ENCODE measurements at places on chromosomes 2 and 18.

GRCh38 chr2:191804766-191805165 is 42.1 kb downstream of the CAVIN2 start:
- no peak for DNase-seq

GRCh38 chr2:228613133-228613850 is 431.8 kb upstream of the SPHKAP start:
- DNase-seq: no peak

GRCh38 chr2:232377841-232378734 is 463 bp upstream of the ALPP start:
- DNase-seq: no peak

GRCh38 chr18:22221350-22221749 is 52.0 kb downstream of the GATA6 start:
- DNase-seq: no peak

GRCh38 chr18:48991676-48992075 is 40.9 kb upstream of the SMAD7 start:
- DNase-seq: no peak

DNA sequence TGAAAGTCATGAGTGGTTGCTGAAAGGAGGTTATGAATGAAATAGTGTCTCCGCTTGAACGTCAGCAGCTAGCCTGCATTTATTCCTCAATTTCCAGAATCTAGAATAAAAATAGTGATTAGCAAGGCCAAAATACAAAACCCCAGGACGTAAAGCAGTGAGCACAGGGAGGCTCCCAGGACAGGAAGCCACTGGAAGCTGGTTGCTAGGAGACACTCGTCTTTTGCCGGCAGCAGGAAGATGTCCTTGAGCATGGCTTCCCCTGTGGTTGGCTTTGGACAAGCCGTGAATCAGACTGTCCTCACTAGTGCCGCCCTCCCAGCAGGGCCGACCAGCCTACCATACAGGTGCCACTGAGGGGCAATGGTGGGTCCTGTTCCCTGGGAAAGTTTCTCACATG is 374.4 kb downstream of the MTX2 start:
- DNase-seq: no peak

DNA sequence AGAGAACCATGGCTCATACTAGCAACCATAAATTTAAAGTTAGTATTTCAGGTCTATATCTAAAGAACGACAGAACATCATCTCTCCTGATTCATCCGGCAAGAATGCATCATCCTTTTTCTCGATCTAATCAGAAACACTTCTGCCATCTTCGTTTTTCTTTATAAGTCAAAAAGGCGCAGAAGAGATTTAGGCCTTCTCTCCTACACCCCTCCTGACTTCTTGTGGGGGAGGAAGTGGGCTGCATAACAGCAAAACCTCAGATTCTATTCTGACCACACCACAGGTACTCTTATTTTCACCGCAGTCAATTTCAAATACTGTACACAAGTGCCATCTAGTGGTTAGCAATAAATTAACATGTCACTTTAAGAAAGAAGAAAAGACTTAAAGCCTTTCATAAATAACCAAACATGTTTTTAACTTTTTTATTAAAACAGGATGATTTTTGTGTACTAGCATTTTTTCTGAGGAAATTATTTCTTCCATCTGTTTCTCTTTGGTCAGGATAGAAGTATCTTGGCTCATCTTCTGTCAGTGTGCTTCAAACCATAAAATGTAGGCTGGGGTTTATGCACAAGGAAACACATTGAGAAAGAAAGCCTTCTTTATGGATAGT is 48.4 kb upstream of the PIK3C3 start:
- peak; percentile 11 for DNase-seq

GRCh38 chr2:134327367-134327766 is 73.5 kb downstream of the MGAT5 start:
- DNase-seq: no peak

GRCh38 chr2:11163439-11164317 is 8.4 kb downstream of the SLC66A3 start:
- DNase-seq: no peak

DNA sequence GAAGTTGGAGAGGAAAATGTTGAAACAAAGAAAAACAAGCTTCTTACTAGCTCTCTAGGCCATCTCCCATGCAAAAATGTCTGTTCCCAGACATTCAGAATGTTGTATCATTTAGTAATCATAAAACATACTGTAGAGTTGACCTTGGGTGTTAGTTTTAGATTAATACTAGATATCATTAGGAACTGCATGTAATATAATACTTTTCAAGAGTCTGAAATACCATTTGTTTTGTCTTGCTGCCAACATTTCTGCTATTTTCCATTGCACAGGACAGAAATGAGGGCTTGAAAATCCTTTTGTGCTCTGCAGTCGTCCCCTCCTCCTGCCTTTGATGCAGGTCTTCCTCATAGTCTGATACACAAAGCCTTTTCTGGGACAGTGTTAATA is 89.5 kb upstream of the RBMS1 start:
- no peak for DNase-seq

DNA sequence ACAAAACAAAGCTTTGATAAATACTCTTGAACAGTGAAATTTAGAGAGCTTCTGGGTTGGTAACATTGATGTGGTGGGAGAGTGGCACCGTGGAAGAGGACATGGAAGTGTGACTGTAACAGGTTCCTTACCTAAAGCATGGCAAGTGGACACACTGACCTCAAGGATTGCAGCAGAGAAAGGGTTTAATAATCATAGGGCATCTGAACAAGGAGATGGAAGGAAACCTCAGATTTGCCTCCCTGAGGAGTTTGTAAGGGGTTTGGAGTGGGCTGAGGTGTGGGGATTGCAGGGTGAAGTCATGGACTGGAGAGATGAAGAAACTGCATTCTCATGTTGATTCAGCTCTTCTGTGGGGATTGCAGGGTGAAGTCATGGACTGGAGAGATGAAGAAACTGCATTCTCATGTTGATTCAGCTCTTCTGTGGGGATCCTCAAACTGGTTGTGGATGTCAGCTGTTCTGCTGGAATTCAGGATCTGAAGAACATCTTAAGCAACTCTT is 83.8 kb upstream of the TLK1 start:
- DNase-seq: no peak

DNA sequence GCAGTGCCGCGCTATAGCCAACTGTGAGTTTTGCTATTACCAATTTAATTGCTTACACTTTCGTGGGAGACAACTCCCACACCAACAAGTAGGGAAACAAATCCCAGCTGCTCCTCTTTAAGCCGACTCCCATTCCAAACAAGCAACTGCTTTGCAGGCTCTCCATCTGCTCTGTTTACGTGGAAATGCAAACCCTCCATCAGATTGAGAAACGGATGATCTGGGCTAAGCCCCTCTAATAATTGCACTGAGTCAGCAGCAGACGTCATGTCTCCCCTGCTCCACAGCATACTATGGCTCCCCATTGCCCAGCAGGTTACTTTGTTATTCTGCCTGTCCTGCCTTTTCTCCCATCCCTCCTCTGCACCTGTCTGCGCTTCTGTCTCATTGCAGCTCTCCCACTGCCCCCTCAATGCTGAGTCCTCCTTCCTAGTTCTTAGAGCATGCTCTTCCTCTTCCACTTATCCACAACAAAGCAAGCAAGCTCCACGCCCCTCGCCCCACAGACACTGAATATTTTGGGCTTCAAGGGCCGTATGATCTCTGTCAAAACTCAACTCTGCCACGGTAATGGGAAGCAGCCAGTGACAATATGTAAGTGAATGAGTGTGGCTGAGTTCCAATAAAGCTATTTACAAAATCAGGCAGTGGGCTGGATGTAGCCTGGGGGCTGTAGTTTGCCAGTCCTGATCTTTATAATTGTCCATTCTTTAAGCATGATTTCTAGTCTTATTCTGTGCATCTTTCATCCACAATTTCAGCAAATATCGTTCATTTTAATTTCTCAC is 39.5 kb upstream of the ARL4C start:
- no peak for DNase-seq

GRCh38 chr18:46759890-46760289 is 3.0 kb upstream of the ST8SIA5 start:
- no peak for DNase-seq

DNA sequence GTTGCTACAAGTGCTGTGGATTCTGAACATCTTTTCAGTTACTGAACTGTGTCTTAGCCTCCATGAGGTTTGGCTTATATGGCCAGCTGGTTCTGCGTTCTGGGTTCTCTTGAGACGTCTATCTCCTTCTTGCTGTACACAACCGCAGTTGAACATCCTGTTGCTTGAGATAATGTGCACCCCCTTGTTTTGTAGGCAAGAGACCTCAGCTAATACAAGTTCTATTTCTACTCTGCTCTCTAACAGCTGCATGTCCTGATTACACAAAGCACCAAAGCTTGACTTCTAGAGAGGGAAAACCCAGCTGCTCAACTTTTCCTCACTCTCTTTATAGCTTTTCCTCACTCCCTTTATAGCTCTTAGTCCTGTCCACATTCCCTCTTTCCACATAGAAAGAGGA is 176.0 kb downstream of the LTBP1 start:
- no peak for DNase-seq

DNA sequence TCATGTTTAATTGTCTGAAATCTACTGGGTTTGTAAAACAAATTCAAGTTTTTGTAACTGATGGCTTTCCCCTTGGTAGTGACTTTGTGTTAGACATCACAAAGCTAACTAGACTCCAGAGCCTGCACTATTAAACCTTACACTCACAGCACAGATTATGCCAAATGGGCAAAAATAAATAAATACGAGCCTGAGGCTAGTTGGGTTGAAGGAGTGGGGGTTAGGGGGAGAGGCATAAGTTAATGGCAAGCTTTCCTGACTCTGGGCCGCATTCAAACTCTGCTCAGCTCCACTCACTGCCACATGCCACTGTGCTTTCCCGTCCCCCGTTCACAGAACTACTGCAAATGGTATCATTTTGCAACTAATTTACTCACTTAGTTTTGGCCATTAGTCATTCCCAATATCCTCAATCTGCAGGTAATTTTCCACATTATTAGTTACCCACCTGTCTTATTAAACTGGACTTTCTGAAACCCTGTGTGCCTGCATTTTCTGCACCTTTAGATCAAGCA is 1079.9 kb upstream of the PIK3C3 start:
- no peak for DNase-seq

- DNase-seq: no peak
Measured at GRCh38 chr2:21277068-21278056, 153.6 kb downstream of the TDRD15 start.

DNA sequence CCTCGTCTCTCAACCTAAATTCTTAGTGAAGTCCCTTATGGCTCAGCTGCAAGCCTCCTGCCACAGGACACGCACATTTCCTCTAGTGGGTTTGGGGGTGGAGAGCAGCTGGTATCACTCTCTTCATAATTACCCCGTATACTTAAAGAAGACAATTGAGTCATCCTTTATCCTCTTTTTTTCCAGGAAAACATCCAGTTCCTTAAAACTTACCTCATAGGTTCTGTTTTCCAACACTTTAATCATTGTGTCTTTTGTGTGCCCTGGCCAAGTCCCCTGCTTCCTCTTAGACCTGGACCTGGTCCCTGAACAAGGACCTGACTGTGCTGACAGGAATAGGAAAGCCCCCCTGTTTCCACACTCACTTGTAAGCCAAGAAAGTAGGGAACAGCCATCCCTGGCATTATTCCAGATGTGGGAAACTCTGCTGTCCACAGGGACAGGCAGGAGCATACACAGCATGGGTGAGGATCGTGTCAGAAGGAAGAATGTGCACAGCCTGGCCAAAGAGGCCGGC is 42.3 kb upstream of the MYO1B start:
- DNase-seq: no peak

GRCh38 chr2:73018188-73018825 is 53.2 kb downstream of the SFXN5 start:
- no peak for DNase-seq

GRCh38 chr18:55370936-55371335 is 217.1 kb downstream of the TCF4 start:
- DNase-seq: no peak

DNA sequence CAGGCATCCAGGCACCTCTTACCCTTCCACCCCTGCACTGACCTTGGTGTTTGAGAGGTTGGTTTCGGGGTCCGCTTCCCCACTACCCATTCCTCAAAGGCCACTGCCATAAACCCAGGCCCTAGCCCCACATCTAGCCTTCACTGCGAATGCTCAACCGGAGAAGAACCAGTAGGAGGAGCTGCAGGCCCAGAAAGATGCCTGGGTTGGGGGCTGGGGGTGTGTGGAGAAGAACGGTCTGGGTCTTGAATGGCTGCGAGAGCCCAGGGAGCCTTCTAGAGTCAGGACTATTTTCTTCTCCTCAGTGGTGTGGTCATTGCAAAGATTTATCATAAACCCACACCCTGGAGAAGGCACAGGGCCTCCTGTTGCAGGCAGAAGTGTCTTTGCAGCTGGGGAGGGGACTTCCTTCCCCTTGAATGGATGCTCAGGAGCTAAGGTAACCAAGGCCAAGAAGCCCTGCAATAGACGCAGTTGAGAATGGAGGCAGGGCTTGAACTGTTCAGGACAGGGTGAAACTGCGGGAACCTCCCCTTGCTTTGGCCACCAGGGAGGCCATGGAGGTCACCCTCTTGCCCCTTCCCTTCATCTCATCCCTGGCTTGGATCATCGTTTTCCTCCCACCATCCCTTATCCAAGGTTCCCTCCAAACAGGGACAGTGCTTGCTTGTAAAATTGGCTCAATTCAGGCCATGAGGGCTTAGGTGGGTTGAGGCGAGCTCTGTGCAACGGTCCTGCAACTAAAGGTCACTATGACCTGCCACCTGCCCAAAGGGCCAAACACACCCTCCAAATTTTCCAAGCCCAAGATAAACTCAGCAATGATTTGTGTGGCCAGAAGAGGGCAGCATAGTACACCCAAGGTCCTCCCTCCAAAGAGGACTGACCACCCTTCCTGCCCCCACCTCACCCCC is 20.9 kb downstream of the THNSL2 start:
- DNase-seq: no peak

DNA sequence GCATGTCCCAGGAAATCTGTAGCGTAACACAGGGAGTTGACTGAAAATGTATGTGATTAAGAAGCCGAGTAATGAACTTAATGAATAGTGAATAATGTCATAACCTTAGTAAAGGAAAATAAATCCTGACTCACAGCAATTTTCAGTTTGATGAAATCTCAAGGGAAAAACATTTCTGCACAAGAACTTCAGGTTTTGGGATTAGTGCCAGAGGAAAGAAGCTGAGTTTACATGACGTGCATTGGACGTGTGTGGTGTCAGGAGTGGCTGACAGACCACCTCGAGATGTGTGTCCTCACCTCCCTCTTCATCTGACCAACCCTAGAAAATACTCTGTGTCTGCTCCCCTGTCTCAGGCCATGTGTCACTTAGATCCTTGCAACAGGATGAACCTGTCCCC is 39.1 kb downstream of the VWA3B start:
- no peak for DNase-seq

DNA sequence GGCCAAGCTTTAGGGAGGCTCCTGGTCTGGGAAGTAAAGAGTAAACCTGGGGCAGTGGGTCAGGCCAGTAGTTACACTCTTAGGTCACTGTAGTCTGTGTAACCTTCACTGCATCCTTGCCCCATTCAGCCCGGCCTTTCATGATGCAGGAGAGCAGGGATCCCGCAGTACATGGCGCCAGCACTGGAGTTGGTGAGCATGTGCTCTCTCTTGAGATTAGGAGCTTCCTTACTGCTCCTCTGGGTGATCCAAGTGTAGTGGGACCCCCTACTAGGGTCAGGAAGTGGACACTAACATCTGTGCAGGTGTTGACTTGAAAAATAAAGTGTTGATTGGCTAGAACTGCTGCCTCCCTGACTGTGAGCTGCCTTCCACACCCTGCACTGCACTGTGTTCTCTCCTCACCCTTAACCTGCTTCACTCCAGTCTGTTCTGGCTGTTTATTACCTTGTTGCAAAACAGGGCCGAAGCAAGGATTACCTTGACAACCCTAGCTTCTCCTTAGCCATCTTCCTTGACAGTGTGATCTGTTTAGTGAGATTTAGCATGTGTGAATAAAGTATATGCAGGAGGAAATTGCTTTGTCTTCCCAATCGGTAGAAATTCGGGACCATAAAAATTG is 5.2 kb downstream of the RETREG2 start:
- DNase-seq: no peak

- DNase-seq: no peak
Measured at GRCh38 chr2:171626949-171627348, 60.3 kb upstream of the DYNC1I2 start.
